Kidney (tissue), 22 donors: ENCODE measurements at places on chromosomes 4 and X. TPM values are rescaled to one million over a fixed set of nuclear protein-coding genes. Genes with fewer than 3 reads are reported as not detected.

HMGB3 gene
- 18.1 TPM for total RNA-seq

INPP4B gene
- 18.9 TPM for total RNA-seq

FHDC1 gene
- total RNA-seq = 5.9 TPM

FRG2 gene
- total RNA-seq = not detected

SULT1B1 gene
- 4.7 TPM for total RNA-seq

GLOD5 gene
- 0.94 TPM for total RNA-seq

DAPP1 gene
- 10.1 TPM for total RNA-seq

AGTR2 gene
- 0.19 TPM for total RNA-seq

UCP1 gene
- total RNA-seq = not detected

IBSP gene
- not detected for total RNA-seq

KCTD8 gene
- total RNA-seq = 1.3 TPM

MMRN1 gene
- total RNA-seq = 28.9 TPM

GUCY1A1 gene
- 64.6 TPM for total RNA-seq

DCAF4L1 gene
- 0.16 TPM for total RNA-seq

ADH7 gene
- total RNA-seq = not detected

FRAS1 gene
- total RNA-seq = 31.5 TPM

MAP9 gene
- 20.1 TPM for total RNA-seq

WDR17 gene
- 6.4 TPM for total RNA-seq

TMEM185A gene
- total RNA-seq = 21.0 TPM
